ENCODE measurements at places on chromosomes 7 and 10.
A peak's percentile ranks its signal among the peaks of the same experiment; 100 is the strongest.

- peak; percentile 90 for DNase-seq
These were observed 2.1 kb downstream of the GIGYF1 start for GRCh38 chr7:100691676-100692577.

GRCh38 chr7:72793791-72794190 lies 34.2 kb downstream of the TYW1B start:
- peak; percentile 44 for DNase-seq

DNA sequence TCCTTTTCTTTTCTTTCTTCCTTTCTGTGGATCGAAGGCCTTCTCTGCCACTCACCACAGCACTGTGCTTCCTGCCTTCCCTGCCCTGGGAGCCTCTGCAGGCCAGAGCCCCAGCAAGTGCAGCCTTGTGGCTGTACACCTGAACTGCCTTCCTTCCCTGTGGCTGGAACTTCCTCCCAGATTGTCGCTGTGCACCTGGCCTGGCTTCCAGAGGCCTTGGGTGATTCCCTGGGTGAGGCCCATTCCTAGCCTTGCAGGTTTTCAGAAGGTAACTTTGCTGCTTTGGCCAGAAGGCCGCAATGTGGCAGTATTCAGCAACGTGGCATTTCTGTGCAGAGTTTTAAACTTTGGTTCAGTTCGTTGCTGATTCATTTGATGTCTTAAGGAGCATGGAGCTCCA lies 50.1 kb upstream of the RASGEF1A start:
- no peak for DNase-seq

- no peak for DNase-seq
These were observed 20.2 kb upstream of the GRIFIN start for GRCh38 chr7:2496375-2496774.

- DNase-seq, result no peak
These were observed 52.0 kb downstream of the NKX6-2 start for GRCh38 chr10:132733926-132734325.

DNA sequence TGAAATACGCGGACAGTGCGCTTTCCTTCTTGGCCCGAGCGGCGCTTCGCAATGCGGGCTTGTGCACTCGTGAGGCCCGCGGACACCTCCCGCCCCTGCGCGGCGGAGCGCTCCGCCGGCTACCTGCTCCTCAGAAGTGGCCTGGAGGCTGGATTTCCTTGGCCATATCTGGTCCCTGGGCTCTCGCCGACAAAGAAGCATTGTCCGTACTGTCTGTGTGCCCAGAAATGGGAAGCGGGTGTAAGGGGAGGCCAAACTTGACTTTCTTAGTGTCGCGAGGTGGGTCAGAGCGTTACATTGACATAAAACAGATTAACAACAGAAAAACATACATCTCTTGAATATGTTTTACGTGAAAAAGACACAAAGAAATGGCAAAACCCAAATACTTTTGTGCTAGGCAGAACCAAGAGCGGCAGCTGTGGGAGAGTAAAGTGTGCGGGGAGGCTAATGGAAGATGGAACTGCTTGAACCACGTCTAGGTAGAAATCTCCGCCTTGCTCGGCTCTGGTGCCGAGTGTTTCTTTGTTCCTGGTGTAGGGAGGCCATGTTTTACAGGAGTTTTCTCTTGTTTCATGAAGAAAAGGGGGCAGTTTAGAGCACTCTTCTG lies 1.4 kb downstream of the LANCL2 start:
- peak; percentile 41 for DNase-seq

GRCh38 chr7:142454862-142455261 lies 197.0 kb upstream of the PRSS58 start:
- no peak for DNase-seq

- DNase-seq, result no peak
These were observed 348.9 kb upstream of the BMPER start for GRCh38 chr7:33556472-33556871.

- no peak for DNase-seq
These were observed 130.7 kb downstream of the NRF1 start for GRCh38 chr7:129742256-129742655.

DNA sequence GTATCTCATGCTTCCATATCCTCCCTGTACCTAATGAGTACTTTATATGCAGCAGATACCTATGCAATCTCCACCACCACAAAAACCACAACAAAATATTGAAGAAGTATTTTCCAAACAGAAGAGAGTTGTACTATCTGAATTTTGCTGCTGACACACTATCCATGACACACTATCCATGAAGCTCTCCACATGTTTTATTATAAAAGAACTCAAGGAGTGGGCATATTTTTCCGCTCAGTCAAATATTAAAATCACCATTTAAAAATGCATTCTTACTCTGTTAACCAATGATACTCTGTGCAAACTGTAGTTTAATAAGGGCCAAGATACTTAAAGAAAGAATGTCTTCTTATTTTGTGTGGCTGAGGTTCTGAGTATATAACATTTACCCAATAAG lies 2.8 kb downstream of the BET1 start:
- DNase-seq, result no peak

GRCh38 chr10:2201534-2202099 lies 464.3 kb upstream of the ADARB2 start:
- no peak for DNase-seq

GRCh38 chr10:32210306-32211045 lies 136.5 kb downstream of the EPC1 start:
- peak; percentile 58 for DNase-seq

DNA sequence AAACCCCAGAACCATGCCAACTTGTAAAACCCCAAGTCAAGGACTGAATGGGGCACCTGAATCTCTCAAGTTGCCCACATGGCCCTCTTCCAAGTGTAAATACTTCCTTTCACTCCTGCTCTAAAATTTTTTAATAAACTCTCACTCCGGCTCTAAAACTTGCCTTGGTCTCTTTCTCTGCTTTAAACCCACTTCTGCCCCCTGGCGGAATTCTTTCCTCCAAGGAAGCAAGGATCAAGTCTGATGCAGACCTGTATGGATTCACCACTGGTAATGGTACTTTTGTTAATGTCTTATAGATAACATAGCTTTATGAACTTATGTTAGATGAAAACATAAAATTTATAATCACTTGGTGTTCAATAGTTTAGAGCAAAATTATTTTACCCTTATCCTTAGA lies 33.8 kb downstream of the SLC16A9 start:
- no peak for DNase-seq

DNA sequence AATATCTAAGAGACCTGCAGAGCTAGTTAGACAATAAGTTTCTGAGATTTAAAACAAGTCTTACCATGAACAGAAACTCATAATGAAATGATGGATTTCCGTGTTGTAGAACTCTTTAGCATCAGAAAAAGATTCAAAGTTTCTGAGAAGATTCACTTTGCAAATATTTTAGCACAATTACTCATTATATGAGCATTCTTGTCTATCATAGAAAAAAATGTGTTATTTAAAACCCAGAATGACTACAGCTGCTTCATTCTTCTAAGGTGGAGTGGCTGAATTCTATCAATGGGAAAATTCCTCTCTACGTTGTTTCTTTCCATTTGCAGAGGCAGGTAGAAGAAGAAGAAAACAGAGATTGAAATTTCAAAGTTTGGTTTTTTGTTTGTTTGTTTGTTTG lies 21.0 kb upstream of the RALA start:
- no peak for DNase-seq

DNA sequence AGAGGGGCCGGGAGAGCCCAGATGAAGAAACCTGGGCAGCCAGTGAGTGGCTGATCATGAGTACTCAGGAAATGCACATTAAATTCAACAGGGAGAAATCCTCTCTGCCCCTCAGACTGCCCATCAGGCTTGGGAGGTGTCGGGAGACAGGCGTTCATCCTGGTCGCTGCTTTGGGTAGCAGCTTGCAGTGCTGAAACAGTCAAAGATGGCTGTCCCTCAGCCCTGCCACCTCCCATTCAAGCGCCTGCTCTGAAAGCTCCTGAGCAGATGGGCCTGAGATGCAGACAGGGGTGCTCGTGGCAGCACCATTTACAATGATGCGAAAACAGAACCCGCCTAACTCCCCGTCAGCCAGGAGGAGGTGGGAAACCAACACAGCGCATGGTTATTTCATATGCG lies 3.6 kb upstream of the JAKMIP3 start:
- DNase-seq, result no peak

DNA sequence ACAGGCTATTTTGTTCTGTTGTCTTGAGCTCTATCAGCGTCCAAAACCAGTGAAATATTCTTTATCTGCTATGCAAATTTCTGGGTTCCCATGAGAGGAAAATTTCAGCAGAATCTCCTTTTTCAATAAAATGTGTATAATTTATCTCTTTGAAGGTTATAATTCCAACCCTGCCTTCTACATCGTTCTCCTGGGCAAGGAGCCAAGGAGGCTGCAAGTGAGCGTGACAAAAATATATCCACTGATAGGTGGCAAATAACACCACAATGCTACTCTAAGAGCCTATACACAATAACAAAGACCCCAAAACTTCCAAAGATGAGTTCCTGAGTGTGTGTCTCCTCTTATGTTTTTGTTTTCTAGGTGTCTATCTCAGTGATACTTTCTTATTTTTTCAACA lies 664.7 kb upstream of the SORCS1 start:
- no peak for DNase-seq

- DNase-seq, result no peak
These were observed 35.7 kb upstream of the SRRM3 start for GRCh38 chr7:76165973-76166403.

- no peak for DNase-seq
These were observed 158.8 kb downstream of the ADARB2 start for GRCh38 chr10:1578392-1579140.

Data from D341Med (cell line).